ENCODE measurements at places on chromosomes 16 and 17.

- DNase-seq = no peak
These were observed 8.1 kb downstream of the ADAD2 start for GRCh38 chr16:84199097-84199496.

DNA sequence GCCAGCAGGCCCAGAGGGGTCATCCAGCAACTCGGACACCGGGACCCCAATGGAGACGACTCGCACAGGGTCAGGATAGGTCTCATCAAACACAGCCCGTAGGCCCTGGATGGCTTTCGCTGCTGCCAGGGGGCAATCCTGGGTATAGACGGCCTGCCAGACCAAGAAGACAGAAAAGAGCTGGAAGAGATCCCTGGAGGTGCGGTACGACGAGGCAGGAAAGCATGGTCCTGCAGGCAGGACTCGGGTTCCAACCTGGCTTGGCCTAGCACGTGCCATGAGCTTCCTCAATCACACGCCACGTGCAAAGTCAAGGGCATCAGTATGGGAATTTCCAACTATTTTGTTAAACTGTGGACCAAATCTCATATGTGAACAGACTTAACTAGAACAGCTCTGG is 6.3 kb upstream of the EXOSC6 start:
- DNase-seq = no peak

DNA sequence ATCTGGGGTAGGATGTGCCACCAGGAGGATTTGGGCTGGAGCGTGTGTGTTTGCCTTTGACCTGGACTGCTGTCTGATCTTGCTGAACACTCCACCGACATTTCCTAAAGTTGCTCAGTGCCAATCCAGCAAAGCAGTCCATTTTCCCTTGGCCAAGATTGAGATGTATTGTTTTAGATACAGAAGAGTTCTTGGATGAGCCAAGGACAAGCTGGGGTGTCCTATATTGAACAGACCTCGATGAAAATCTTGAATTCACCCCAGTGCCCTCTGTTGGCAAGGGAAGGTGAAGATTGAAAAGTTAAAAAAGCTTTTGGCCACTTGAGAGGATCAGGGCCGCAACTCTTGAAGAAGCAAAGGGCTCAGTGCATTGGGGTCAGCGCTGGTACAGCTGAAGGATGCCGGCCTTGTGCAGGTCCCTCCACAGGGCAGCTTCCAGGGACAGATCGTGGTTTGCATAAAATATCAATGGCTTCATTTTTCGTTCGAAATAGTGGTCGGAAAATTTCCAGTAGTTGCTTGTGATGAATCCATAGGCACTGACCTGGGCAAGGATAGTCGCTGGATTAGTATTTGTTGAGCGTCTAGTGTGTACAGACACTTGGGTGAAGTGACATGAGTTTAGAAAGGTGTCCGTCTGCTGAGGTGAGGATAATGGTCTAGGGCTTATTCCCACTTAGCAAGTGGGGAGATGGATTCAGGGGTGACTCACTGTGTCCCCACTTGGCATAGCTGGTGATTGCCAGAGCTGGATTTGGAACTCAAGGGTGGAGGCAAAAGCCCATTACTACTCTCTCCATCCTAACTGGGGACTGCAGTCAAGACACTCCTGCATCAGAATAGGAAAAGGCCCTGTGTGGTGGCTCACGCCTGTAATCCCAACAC is 19.7 kb downstream of the ST6GALNAC2 start:
- no peak for DNase-seq

GRCh38 chr16:19542138-19542821 is 13.2 kb upstream of the VPS35L start:
- no peak for DNase-seq

GRCh38 chr16:48526058-48526957 is 83.7 kb downstream of the N4BP1 start:
- no peak for DNase-seq

DNA sequence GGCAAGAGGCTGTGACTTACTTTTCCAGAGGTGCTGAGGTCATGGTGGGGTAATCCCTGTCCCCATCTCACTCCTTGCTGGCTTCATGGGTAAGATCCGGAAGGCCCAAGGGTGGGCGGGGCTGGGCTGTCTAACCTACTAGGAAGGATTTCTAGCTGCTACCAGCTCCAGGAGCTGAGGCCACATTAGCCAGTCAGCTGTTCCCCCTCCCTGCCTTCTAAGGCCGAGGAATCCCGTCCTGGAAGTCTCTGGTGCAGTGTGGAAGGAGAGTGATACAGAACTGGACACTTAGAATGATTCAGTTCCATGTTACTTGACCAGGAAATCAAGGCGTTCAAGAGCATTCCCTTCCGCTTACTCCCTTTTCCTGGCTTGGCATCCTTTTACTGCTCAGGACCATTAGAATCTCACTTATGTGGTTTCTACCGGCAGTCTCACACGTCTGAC is 8.9 kb downstream of the GNGT2 start:
- DNase-seq = no peak

DNA sequence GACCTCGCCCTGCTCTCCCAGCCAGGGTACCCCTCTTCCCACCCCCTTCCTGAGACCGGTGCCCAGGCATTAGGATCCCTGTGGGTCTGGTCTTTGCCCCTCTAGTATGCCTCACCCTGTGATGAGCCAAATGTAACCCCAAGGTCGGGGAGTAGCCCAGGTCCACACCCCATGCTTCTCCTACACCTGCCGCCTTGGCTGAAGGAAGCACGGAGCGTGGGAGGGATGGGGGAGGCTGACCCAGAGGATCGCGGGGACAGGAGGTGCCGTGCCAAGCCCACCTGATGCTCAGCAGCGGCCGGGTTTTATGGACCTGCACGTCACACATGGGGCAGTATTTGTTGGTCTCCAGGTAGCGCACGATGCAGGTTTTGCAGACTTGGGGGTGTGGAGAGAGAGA is 8.8 kb downstream of the PCGF2 start:
- no peak for DNase-seq

DNA sequence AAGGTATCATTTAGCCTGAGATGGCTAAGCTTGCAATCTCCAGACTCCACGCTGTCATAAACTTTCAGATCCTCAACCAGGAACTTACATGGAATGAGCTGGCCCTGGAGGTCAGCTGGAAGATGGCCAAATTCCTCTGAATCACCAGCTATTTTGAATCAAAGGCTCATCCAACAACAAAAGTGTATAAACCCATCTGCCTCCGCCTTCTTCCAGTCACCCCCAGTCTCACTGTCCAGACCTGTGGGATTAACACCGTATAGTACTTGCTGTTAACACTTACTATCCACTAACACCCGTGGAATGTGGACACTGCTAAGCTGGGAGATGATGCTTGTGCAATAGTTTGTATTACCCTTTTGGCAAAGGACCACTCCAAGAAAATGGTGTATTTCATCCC is 1.9 kb upstream of the LCMT1 start:
- no peak for DNase-seq

- DNase-seq = no peak
These were observed 7.7 kb downstream of the CDH1 start for GRCh38 chr16:68744744-68745280.
